ENCODE measurements at places on chromosomes 4 and X.
A peak's percentile ranks its signal among the peaks of the same experiment; 100 is the strongest.

DNA sequence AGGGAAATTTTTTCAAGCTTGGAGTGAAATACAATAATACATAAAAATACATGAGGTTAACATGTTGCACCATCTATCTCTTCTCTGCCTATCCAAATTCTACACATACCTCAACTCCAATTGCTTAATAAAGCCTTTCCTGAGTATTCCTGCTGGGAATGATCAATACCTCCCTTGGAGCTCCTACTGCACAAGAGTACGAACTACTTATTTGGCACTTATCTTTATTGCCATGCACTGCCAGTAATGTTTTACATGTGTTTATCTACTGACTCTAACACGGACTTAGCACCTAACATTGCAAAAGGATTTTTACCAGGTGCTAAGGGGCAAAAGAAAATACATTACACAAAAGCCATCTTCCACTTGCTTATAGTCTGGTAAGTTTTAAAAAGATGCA, 80.2 kb downstream of the ADGRA3 start:
- DNase-seq: no peak

GRCh38 chr4:108644237-108644636, 6.2 kb upstream of the OSTC start:
- DNase-seq: no peak

- DNase-seq: no peak
Observed at GRCh38 chrX:68684919-68685304, 37.4 kb downstream of the STARD8 start.

- DNase-seq: no peak
Observed at GRCh38 chr4:61517144-61517543, 317.0 kb downstream of the ADGRL3 start.

- no peak for DNase-seq
Observed at GRCh38 chrX:66023385-66024091, 16.3 kb downstream of the VSIG4 start.

DNA sequence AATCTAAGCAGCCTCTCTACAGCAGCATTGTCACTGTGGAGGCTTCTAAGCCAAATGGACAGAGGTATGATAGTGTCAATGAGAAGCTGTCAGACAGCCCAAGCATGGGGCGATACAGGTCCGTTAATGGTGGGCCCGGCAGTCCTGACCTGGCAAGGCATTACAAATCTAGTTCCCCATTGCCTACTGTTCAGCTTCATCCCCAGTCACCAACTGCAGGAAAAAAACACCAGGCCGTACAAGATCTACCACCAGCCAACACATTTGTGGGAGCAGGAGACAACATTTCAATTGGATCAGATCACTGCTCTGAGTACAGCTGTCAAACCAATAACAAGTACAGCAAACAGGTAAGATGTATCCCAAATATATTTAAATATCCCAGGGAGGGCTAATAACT, 4.1 kb downstream of the PCDH7 start:
- DNase-seq: no peak

DNA sequence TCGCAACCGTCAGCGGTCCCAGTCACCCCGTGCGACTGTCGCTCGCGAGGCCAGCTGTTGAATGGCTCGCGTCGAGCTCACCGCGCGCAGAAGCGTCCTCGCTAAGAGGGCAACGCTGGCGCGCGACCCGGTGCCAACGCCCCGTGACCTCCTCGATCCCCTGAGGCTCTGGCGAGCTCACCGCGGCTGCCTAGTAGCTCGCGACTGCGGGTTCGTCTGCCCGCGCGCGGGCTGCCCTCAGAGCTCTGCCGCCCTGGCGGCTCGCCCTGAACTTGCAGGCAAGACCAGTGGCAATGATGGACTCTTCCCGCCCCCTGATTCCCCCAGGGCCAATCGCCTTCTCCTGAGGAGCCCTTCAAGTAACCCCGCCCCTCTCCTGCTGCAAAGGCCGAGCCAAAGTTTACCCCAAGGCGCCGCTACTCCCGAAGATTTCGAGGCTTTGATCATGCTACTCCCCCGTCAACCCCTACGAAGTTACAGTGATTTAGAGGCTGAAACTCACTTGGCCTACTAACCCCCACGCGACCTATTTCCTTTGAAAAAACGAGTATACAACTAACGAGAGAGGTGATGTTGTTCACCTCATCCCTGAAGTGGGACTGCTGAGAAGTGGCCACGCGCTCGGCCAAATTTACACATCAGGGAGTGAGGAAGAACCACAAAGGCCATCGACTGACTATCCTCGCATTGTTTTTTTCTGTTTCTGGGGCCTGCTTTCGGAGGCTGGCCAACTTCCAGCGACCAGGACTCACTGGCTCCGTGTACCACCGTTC, 37.5 kb downstream of the PGRMC1 start:
- peak; percentile 19 for DNase-seq

DNA sequence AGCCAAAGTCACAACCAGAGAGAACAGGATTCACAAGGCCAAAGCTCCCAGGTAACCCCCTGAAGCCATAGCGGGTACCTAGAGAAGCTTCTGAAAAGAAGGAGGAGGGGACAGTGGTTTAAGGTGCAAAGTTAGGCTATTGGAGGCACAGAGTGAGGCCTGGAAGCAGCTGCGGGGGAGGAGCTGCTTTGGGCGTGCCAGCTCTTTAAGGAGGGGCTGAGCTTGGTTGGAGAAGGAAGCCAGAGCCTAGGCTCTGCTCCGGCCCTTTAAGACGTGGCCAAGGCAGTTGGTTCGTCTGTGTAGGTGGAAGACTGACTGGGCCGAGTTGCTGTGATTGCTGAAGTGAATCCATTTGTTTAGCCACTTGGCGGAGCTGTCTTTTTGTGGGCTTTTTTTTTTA, 1.5 kb downstream of the KLF8 start:
- DNase-seq: no peak

DNA sequence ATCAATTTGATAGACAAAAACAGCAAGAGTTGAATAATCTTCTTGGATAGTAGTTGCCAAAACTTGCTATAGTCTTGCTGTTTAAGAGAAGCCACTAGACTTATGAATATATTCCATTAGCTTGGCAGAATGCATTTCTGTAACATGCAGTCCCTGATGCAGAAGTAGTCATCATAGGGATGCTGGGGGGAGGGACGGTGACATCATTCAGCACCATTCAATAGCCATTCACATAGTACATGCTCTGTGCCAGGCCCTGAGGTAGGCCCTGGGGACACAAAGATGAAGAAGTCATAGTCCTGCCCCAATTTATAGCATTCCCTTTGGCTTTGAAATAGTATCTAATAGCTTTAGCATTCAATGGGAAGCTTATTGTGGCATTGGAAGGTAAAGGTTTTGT, 185.5 kb upstream of the AFF2 start:
- DNase-seq: no peak

- peak; percentile 25 for DNase-seq
Observed at GRCh38 chrX:40266490-40267333, 169.0 kb upstream of the BCOR start.

DNA sequence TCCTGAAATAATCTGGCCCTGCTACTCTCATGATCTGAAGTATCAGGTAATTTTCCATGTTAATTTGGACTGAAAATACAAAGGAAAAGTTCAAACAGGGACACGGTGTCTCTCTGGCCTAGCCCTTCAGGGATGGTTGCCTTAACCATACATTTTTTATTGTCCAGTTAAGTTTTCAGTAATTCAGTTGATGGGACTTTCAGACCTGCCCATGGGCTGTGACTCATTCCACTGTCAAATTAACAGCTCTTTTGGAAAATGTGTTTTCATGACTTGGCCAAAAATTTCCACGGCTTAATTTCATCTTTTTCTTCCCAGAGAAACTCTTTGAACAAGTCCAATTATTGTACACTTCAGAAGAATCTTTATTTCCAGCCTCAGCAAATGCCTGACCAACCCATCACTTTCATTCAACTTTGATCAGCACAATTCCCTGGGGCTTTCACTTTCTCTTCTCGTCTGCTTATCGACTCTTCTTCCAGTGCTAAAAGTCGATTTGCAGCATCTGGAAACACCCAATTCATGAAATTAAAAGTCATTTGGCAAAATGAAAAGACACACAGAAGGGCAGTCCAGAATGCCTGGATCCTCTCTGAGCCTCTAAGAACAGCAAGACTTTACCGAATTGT, 293.9 kb downstream of the RAB28 start:
- no peak for DNase-seq

- DNase-seq: no peak
Observed at GRCh38 chr4:38662522-38663089, 1.4 kb upstream of the KLF3 start.

- no peak for DNase-seq
Observed at GRCh38 chr4:102612210-102612609, 111.1 kb downstream of the NFKB1 start.

DNA sequence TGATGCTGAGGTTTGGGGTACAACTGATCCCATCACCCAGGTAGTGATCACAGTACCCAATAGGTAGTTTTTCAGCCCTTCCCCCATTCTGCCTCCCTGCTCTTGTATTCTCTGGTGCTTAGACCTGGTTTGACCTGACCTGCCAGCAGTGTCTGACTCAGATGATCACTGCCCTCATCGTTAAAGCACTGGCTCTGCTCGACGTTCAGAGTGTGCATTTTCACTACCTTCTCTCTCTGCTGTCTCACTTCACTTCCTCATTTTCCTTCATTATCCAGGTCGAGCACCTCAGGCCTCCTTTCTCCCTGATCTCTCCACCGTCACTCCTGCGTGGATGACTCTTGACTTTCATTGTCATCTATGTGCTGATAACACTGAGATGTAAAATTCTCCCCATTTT, 83.6 kb downstream of the PARM1 start:
- no peak for DNase-seq

GRCh38 chr4:111814961-111815360, 330.3 kb upstream of the FAM241A start:
- no peak for DNase-seq

GRCh38 chr4:101958547-101958946, 168.0 kb downstream of the BANK1 start:
- no peak for DNase-seq

DNA sequence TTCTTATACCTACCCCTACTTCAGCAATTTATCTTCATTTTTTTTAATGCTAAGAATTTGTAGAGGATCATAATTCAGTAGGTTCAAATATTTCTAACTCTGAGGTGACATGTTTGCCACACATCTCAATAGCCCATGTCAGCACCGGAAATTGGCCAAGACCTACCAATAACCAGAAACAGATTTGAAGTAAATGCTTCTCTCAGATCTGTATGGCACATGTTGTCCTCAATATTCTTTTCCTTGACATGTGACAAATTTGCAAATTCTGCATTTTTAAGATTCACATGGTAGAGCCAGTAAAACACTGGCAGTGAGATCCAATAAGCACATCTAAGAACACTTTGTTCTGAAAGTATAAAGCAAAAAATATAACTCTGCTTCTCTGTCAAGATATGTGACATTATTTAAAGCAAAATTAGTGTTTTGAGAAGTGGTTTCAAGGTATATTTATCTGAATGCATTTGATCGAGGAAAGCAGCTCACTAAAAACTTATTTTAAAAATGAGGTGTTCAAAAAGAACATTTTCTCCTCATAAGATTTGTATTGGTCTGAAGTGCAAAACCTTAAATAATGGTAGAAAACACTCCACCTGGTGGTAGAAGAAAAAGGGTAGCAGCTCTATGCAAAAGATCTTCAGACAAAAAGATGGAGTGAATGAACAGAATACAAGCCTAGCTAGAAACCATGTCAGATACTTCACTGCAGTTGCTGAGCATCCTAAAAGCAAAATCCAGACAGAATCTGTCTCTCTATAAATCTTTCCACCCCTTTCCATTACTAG, 513.8 kb upstream of the FAM241A start:
- DNase-seq: no peak

DNA sequence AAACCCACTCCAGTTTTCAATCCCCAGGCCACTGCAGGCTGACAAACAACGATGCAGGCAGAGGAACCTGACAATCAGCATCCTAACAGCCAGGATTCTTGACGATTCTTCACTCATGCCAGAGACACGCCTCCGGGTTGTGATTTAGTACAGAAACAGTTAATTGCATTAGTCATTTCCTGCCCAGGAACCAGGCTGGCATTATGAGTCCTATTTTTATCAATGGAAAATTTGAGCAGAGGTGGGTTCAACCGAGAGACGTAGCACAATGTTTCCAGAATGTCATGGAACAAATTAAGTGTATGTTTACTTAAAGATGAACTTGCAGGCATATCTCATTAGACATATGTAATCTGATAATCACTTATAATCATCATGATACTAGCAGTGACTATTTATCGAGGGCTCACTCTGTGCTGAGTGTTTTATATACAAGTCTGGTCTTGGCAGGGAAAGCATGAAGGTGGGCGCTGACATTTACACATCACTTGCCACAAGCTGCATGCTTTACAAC, 159.7 kb downstream of the NSUN7 start:
- peak; percentile 36 for DNase-seq

DNA sequence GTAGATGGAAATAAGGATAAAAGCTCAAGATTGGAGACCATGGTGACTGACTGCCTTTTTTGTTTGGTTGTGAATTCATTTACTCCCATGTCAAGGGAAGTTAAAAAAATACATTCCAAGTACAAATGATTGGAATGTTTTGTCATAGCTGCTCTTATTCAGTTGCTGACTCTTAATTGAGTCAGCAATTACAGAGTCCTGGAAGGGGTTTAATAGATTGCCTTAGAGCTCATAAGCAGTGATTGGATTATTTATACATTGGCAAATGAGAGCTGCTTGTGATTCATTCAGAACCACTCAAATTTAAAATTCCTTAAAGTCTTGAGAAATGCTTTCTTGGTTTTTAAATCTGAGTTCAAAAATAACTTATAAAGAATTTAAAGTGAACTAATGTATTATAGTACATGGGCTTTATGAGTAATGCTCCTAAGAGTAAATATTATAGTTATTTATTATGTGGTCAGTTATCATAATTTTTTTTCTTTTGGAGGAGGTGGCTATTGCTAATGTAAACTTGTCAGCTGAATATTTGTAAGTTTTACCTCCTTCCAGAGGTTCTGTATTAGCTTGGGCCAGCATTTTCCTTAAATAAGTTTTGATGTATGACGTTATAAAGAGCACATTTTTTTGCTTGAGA, 13.6 kb downstream of the JADE1 start:
- DNase-seq: no peak

DNA sequence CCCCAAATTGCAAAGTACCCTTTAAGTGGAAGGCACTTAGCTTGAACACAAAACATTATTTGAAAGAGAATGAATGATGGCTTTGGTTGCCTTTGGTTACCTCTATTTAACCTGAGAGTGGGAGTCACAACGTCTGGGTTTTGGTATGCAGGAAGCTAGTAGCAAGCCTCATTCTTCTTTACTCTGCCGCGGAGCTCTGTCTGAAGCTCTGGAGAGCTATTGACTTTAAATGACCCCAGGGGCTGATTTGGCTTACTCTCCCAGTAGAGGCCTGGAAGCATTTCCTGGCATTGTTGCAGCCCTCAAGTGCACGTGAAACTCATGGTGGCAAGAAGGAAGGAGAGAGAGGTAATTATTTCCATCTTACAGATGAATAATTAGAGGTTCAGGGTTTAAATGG, 81.8 kb upstream of the MAGEA4 start:
- no peak for DNase-seq

DNA sequence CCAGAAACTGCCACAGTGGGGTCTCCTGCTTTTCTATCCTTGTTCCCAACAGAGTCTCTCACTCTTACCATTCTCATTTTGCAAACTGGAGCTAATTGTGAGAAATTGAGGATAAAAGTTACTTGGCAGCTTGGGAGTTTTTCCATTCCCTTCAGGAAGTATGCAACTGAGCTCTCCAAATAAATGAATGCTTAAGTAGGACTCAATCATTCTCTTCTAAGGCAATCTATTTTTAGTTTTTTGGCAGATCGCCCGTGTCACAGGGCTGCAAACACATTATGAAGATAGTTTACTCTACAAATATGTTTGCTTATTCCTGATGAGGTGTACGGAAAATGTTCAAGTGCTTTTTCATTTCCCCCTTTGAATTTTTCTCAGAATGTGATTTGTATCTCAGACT, 5.3 kb downstream of the ASB11 start:
- DNase-seq: no peak
